Natural killer cell treated with Interleukin-12 subunit alpha and Interleukin-12 subunit beta and Interleukin-15 and Interleukin-18, amount 100 ng/mL, for 72 hours (primary cell): ENCODE measurements at places on chromosomes 13 and 19. TPM values are rescaled to one million over a fixed set of nuclear protein-coding genes. Genes with fewer than 3 reads are reported as not detected.

SHD gene
- total RNA-seq = not detected

ADGRE3 gene
- total RNA-seq = 0.45 TPM

KIR2DL3 gene
- 11.7 TPM for total RNA-seq

URAD gene
- total RNA-seq = not detected

ZNF446 gene
- total RNA-seq = 5.8 TPM

GNG7 gene
- total RNA-seq = 0.26 TPM

KDELR1 gene
- 80.9 TPM for total RNA-seq

RFPL4AL1 gene
- total RNA-seq = not detected

ZNF490 gene
- 15.6 TPM for total RNA-seq

CYP2A6 gene
- not detected for total RNA-seq

ZSCAN5C gene
- total RNA-seq = not detected

KCNC3 gene
- total RNA-seq = 25.8 TPM
